ENCODE measurements at places on chromosomes 1 and 21. TPM values are rescaled to one million over a fixed set of nuclear protein-coding genes. Genes with fewer than 3 reads are reported as not detected.

CFAP74 gene
- not detected for total RNA-seq

DNA sequence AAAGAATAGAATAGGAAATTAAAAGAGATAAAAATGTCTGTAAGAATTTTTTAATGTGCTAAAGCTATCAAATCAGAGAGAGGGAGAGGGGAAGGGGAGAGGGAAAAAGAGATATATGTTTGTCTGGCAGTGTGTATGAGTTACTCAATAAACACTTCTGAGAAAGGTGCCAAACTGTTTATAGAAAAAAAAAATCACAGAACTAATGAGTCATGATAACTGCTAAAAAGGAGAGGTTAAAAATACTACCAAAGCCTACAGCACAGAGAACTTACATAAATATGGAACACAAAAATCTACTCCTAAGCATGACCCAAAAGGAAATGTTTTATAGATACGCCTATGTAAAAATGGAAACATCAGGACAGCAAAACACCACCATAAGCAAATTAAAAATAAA is 45.4 kb downstream of the SELENOF start:
- H3K36me3 ChIP-seq: no peaks in the 10 kb centered on the region
- no peak for ATAC-seq
- H3K4me1 ChIP-seq: peaks cover 9% of the 10 kb centered on the region
- no peaks in the 10 kb centered on the region for H3K27me3 ChIP-seq
- no peak overlapping the region for H3K27ac ChIP-seq

DNA sequence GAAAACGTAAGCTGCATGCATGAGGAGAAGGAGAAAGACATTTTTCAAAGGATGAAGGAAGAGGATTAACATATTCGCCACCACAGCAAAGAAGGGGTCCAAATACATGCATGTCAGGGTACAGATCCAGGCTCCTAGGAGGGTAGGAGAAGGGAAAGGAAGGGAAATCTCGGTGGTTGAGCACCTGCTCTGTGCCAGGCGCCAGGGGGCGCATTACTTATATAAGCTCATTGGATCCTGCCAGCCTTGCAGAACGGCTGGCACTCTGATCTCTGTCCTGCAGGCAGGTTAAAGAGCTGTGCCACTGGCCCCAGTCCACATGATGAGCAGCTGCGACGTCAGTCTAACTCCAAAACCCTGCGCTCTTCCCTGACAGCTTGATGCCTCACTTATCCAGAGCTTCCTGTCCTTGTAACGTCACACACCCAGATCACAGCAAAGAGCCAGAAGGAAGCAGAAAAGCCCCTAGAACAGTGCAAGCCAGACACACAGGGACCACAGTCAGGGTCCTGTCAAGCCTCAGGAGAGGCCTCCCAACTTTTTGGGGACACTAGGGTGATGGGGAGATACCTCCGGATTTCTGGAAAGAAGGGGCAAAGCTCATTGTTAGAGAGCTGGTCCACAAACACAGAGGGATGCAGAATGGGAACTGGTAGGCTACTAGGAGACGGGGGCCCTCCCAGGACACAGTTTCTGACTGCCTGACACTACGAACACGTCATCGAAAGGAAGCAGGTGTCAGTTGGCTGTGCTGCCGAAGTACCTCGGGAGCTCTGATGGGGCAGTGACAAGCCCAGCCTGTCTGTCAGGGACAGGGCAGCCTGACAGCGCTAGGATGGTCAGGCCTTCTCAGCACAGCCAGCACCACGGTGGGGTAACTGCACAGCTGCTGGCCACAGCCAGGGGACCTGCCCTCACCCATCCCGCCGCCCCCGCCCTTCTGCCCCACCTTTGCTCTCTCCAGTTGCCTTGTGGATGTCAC is 99.1 kb downstream of the BEND5 start:
- no peaks in the 10 kb centered on the region for H3K27me3 ChIP-seq
- no peak overlapping the region for H3K4me3 ChIP-seq
- no peak overlapping the region for H3K27ac ChIP-seq
- H3K4me1 ChIP-seq: peaks cover 6% of the 10 kb centered on the region

DNA sequence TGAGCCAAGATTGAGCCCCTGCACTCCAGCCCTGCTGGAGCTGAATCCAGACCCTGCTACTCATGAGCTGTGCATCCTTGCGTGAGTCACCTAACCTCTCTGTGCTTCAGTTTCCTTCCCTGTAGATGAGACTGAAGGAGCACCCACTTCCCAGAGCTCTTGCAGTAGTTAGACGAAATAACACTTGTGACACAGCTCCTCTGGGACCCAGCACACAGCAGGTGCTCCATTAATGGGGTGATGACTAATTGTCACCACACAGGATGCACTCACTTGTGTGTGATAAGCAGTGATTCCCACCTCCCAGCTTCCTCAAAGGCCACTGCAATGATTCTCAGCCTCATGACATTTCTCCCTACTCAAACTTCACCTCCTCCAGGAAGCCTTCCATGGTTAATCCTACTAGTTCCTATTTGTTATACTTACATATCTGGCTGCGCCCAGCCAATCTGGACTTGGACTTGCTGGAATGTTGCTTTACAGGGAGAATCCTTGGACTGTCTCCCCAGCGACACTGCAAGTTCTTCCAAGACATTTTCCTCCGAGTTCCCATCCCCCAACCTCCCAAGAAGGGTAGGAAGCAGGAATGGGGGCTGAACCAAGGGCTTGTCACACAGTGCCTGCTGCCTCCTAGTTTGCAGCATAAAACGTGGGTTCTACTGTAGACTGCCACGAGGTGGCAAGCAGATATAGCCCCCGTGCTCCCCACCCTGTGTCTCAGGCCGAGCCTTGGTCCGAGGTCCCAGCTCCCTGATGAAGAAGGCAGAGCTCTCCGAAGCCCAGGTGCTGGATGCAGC is 17.2 kb downstream of the DRAXIN start:
- peaks cover 66% of the 10 kb centered on the region for H3K27me3 ChIP-seq
- H3K4me3 ChIP-seq: no peak overlapping the region
- no peak for ATAC-seq
- no peak overlapping the region for H3K27ac ChIP-seq

CHD1L gene
- total RNA-seq: 22.1 TPM

S100A7A gene
- 0.79 TPM for total RNA-seq

LRRC71 gene
- total RNA-seq: 0.40 TPM

LRRC8D gene
- total RNA-seq: 4.9 TPM

SELL gene
- 8.2 TPM for total RNA-seq

- H3K27me3 ChIP-seq: no peaks in the 10 kb centered on the region
- ATAC-seq: no peak
- H3K27ac ChIP-seq: no peak overlapping the region
- no peak overlapping the region for H3K4me3 ChIP-seq
- H3K36me3 ChIP-seq: no peaks in the 10 kb centered on the region
Observed at GRCh38 chr1:97545446-97545845, 375.4 kb downstream of the DPYD start.

GRCh38 chr1:20194757-20195461 is 8.6 kb upstream of the PLA2G2C start:
- H3K4me1 ChIP-seq: no peaks in the 10 kb centered on the region
- H3K27ac ChIP-seq: no peak overlapping the region
- H3K36me3 ChIP-seq: peaks cover 8% of the 10 kb centered on the region
- no peaks in the 10 kb centered on the region for H3K27me3 ChIP-seq
- no peak overlapping the region for H3K4me3 ChIP-seq
- no peak for ATAC-seq

- no peak overlapping the region for H3K27ac ChIP-seq
- H3K36me3 ChIP-seq: no peaks in the 10 kb centered on the region
- no peaks in the 10 kb centered on the region for H3K4me1 ChIP-seq
- ATAC-seq: no peak
Observed at GRCh38 chr1:30005972-30006619, 717.3 kb downstream of the MATN1 start.

CD84 gene
- total RNA-seq: 3.7 TPM

- no peak for ATAC-seq
- no peak overlapping the region for H3K4me3 ChIP-seq
- H3K27ac ChIP-seq: no peak overlapping the region
- no peaks in the 10 kb centered on the region for H3K27me3 ChIP-seq
- H3K4me1 ChIP-seq: no peaks in the 10 kb centered on the region
Observed at GRCh38 chr1:160827418-160827817, 31.4 kb downstream of the LY9 start.

C4BPA gene
- total RNA-seq: not detected

DNA sequence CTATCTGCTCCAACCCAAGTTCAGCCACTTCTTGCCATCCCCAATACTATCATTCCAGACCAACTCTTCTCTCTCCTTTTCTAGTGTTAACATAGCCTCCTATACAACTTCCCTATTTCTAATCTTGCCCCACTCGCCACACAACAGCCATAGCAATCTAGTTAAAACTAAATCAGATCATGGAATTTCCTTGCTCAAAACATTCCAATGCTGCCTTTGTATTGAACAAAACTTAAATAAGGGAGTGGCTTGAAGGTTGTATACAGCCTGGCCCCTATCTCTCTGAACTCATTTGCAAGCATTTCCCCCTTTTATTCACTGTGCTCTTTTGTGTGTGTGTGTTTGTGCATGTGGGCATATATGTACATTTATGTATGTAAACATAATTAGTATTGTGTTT is 118.1 kb upstream of the SGIP1 start:
- H3K4me1 ChIP-seq: no peaks in the 10 kb centered on the region
- no peak for ATAC-seq
- no peak overlapping the region for H3K4me3 ChIP-seq
- no peaks in the 10 kb centered on the region for H3K27me3 ChIP-seq

GRCh38 chr1:41464885-41465284 is 19.6 kb downstream of the EDN2 start:
- H3K27ac ChIP-seq: no peak overlapping the region
- peaks cover 2% of the 10 kb centered on the region for H3K4me1 ChIP-seq
- H3K27me3 ChIP-seq: no peaks in the 10 kb centered on the region
- ATAC-seq: no peak
- H3K36me3 ChIP-seq: no peaks in the 10 kb centered on the region

DNA sequence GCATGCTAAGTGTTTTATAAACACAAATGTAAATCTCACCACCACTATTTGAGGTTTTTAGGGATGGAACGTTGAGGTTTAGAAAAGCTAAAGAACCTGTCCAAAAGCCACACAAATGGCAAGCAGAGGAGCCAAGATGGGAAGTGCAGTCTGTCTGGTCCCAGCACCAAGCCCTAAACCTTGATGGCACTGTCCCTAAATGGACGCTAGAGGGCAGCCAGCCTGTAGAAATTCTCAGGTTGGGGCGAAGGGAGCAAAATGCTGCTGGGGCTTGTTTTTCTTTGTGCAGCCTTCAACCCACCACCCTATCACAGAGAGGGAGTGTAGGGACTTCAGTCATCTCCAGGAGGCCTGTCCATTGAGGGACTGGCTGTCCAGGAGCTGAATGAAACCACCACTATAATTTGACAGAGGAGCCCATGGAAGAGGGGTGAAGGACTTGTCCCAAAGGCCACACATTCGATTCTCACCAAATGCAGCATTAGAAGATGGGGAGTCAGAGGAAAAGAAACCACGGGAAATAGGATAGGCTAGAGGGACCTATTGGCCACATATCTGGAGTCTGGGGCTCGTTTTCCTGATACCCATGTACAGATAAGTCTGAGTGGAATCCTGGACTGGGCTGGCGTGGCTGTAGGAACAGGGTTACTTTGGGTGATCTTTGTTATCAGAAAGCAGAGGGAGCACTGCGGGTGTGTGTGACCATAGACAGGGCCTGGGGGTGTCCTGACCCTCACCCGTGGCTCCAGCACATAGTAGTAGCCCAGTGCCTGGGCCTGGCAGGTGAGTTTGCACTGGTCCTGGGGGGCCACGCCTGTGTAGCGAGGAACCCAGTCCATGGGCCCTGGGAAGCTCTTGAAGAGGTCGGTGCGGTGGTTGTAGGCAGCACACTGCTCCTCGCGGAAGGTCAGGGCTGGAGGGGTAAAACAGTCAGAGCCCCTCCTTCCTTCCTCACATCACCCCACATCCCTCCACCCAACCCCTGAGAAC is 6.1 kb downstream of the ADAMTS4 start:
- peaks cover 4% of the 10 kb centered on the region for H3K27me3 ChIP-seq
- no peaks in the 10 kb centered on the region for H3K36me3 ChIP-seq
- no peak overlapping the region for H3K4me3 ChIP-seq
- H3K4me1 ChIP-seq: peaks cover 59% of the 10 kb centered on the region

DNA sequence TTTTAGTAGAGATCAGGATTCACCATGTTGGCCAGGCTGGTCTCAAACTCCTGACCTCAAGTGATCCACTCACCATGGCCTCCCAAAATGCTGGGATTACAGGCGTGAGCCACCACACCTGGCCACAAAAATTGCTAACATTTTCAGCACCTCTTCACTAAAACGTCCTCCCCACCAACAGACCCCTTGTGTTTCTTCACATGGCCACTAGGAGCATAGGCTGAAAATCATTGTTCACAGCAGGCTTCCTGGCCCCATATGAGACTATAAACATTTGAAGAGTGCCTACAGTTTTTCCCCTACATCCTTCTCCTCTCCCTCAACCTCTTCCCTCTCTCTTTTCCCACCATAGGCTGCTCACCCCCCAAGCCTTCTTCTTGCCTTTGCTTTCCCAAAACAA is 28.0 kb upstream of the SFPQ start:
- H3K4me1 ChIP-seq: no peaks in the 10 kb centered on the region
- no peaks in the 10 kb centered on the region for H3K27me3 ChIP-seq
- H3K27ac ChIP-seq: no peak overlapping the region
- ATAC-seq: no peak

DNA sequence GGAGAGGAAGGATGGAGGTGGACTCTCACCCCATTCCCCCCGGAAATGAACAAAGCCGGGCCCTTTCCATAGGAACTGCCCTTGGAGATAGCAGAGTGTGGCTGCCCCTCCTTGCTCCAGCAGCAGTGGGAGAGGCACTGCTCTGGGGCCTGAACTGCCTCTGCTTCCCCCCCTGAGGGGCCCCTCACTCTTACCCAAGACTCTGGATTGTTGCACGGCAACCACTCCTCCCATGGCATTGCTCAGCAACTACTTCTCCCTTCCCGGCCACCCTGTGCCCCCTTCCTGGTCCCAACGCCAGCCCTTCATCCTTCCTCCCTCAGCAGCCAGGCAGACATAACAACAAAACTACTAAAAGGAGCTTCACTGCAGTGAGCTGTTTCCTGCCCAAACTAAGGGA is 3.0 kb upstream of the ACKR1 start:
- no peaks in the 10 kb centered on the region for H3K36me3 ChIP-seq
- no peak for ATAC-seq

- no peaks in the 10 kb centered on the region for H3K4me1 ChIP-seq
- H3K36me3 ChIP-seq: no peaks in the 10 kb centered on the region
- ATAC-seq: no peak
- H3K27ac ChIP-seq: no peak overlapping the region
- no peaks in the 10 kb centered on the region for H3K27me3 ChIP-seq
Observed at GRCh38 chr21:27079636-27080240, 112.8 kb upstream of the ADAMTS5 start.
